ENCODE measurements at places on chromosomes 11 and 22.

- DNase-seq = no peak
These were observed 434 bp downstream of the XPNPEP3 start for GRCh38 chr22:40857309-40857855.

DNA sequence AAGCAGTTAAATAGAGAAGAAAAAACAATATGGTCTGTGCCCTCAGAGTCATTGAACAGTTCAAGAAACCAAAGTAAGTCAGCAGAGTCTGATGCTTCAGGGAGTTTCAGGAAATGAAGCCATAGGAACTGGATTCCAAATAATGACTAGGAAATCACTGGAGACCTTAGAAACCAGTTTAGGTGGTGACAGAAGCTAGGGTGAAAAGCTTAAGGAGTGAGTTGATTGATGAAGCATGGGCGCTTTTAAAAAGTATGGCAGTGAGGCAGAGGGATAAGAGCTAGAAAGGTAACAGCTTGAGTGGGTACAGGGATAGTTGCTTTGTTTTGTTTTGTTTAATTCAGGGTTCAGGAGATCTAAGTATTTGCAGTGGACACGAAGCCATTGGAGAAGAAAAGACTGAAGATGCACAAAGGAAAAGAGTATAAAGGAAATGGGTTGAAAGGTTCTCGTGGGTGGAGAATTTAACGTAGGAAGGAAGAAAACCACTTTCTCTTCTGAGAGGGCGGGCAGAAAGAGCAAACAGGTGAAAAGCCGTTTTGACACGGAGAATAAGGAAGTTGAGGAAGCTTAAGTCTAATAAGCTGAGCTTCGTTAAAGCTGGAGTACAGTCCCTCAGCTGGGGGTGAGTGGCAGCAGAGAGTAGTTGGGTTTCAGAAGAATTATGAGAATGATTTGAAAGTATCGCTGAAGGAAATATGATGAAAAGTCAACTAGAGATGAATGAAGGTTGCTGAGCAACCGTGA lies 14.8 kb downstream of the SGSM3 start:
- DNase-seq = no peak

DNA sequence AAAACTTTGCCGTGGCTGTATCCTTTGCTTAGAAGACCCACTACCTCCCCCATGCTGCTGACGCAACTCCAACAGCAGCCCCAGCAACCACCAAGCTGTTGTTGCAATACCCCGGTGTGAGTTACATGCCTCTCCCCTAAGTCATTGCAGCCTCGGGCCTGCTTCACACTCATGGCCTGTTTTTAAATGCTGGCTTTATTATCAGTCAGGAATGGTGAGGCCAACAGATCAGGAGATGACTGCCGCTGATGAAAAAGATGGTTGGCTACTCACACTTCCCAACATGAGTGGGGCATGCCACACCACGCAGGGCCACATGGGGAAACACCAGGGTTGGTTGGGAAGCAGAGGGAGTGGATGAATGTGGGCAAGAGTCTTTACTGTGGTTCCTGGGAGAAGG lies 171.5 kb upstream of the SYT13 start:
- peak; percentile 89 for DNase-seq

- DNase-seq = no peak
These were observed 198.5 kb upstream of the SORL1-AS1 start for GRCh38 chr11:121651257-121651605.

- no peak for DNase-seq
These were observed 107.6 kb downstream of the CSTPP1 start for GRCh38 chr11:47044119-47044518.

DNA sequence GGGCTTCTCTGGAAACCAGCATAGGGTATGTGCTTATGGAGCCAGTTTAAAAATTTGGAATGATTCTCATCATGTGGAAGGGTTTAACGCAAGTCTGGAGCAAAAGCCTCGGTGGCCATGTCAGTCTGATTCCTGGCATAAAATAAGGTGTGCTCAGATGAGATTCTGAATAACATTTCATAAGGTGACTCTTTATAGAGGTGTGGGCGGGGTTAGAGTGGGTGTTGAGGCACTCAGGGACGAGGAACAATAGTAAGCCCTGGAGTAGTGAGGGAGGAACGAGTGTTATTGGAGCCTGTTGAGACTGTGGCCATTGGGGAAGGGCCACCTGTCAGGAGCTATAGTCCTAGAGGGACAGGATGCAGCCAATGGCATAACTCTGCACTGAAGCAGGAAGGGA lies 13.0 kb upstream of the KIRREL3 start:
- no peak for DNase-seq

DNA sequence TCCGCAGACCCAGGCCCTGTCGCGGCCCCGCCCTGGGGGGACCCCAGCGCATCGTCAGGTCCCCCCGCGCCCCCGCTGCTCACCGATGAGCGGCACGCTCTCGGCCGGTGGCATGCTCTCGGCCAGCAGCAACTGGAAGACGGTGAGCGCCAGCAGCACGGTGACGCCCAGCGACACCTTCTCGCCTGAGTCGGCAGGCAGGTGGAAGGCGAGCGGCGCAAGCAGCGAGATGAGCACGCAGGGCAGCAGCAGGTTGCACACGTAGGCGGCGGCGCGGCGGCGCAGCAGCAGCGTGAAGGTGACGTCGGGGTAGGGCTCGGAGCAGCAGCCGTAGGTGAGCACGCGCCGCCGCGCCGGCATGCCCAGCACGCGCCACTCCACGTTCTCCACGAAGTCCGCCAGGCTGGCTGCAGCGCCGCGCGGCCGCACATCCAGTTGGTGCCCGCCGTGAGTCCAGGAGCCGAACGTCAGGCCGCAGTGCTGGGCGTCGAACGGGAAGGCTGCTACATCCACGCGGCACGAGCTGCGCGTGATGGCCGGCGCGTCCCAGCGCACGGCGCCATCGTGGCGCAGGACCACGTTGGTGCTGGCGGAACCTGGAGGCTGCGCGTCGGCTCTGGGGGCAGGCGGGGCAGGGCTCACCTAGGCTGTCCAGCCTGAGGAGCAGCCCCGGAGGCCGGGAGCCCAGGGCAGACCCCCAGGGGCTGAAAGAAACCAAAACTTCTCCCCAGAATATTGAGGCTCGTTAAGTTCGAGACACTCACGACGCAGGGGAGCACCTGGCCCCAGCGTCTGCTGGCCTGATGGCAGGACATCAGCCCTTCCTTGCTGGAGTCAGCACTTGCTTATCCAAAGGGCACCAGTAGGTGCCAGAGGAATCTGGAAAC lies 3.8 kb downstream of the CHRNA10 start:
- no peak for DNase-seq

GRCh38 chr11:45341372-45341771 lies 55.2 kb upstream of the SYT13 start:
- no peak for DNase-seq

DNA sequence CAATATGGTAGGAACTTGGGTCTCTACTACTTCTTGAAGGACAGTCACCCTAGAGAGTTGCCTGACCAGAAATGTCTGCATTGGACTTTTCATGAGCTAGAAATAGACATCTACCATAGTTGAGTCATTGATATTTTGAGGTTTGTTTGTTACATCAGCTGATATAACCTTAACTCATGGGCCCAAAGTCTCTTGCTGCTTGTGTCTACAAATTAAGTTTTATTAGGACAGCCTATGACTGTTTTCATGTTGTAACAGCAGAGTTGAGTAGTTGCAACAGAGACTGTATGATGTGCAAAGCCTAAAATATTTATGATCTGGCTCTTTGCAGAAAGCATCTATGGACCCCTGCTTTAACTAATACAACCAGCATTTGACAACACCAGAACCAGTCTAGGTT lies 155.3 kb downstream of the MIAT start:
- DNase-seq = no peak

GRCh38 chr11:64831411-64831891 lies 13.0 kb downstream of the CDC42BPG start:
- DNase-seq = no peak

DNA sequence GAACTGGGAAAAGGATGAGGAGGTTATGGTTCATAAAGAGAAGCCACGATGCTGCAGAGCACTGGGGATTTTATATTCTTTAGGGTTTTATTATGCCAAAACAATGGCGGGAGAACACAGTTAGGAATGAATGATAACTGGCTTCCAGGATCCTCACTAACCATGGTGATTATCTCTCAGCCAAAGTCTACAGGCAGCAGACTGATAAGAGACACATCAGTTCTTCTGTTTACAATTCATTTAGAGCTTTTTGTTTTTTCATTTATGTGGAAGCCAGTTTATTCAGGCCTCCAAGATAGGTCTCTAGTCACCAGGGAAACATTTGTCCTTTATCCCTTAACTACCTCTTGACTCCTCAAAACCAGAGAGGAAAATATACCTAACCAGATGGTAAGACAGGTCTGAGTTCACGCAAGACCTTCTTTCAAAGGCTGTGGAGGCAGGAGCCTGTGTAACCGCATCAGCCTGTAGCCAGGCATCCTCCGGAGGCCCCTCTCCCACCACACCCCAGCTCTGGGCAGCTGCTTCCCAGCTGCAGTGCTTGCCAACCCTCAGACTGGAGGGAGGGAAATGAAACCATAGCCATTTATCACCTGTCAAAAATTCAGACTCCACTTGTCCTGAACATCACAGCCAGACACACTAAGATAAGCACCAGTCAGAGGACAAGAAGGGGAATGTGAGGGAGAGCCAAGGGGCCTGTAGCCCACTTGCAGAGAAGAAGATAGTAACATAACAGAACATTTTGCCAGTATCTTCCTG lies 57.2 kb upstream of the FAM181B start:
- DNase-seq = no peak

DNA sequence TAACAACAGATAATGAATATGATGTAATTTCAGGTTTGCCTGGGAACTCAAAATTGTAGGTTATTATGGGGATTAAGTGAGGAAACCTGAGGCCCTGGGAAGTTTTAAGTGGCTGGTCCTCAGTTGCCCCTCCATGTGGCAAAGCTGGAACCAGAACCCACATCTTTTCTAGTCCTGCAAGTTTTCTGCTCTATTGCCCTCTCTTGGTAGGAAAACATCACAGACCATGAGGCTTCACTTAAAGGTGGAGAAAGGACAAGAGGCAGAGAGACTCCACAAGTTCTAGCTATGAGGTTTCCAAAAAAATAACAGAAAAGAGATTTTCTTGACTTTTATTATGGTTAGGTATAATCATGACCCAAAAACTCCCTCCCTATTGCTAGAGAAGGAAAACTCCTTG lies 115.5 kb upstream of the DDI1 start:
- no peak for DNase-seq

DNA sequence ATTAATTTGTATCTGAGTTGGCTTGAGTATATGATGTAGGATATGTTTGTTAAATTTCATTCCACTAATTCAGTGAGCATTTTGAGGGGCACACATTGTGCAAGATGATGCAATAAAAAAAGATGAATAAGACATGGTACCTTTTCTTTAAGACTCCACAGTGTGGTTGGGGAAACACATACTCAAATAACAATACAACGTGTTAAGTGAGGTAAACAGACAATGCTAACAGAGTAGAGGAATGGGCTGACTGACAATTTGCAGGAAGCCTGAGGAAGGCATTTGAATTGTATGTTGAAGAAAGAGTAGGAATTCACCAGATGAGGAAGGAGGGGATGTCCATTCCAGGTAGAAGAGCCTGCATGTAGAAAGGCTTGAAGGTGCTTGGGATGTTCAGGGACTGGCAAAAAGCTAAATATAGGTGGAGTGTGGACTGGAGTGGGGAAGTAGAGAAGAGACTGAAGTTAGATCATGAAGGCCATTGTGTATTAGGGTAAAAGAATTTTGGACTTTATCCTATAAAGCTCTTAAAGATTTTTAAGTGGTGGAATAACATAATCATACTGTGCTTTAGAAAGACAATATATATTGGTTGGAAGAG lies 6.8 kb downstream of the RNF169 start:
- DNase-seq = no peak

GRCh38 chr22:44667829-44668189 lies 34.2 kb upstream of the PRR5 start:
- no peak for DNase-seq

GRCh38 chr11:65208785-65209710 lies 27.3 kb downstream of the CAPN1 start:
- no peak for DNase-seq

GRCh38 chr11:1218256-1218787 lies 4.5 kb upstream of the MUC5B start:
- DNase-seq = no peak

DNA sequence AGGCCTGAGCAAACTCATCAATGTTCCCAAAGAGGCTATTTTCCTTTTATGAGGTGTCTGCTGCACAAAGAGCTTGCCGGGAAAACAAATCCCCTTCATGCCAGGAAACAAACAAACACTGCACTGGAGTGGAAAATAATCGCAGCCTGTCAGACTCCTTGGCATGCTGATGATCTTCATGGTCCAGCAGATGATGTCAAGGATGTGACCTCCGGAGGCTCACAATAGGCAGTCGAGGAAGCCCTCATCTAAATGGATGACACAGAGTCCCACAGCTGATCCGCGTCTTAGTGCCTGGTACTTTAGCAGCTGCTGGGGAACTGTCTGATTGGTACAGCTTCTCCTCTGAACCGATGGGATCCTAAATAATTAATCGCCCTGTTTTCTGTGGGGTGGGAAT lies 187.6 kb downstream of the TENM4 start:
- no peak for DNase-seq

GRCh38 chr11:115645631-115646317 lies 141.6 kb upstream of the CADM1 start:
- no peak for DNase-seq

DNA sequence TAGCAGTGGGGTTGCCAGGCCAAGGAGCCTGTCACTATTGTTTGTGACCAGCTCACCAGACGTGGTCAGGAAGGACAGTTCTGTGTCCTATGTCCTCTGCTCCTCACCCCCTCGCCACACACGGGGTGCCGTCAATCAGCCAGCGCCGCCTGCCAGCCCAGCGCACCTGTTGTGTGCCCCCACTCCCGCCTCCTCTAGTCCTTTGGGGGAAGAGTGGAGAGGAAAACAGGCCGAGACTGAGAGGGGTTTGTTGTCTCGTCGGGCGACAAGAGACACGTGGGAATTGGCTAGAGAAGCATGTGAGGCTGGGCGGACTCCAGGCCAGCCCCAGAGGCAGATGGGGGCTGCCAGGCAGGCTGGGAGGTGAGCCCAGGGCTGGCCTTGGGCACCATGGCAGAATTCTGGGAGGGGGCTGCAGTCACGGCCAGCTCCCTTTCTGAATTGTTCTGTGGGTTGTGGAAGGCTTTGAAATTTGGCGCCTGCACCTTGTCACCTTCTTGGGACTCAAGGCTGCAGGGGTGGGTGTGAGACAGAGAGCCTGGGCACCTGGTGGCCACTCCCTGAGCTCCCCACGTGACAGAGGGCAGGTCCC lies 3.1 kb upstream of the KCNQ1OT1 start:
- no peak for DNase-seq

Measured in fibroblast of skin of abdomen (primary cell).